ENCODE measurements at places on chromosomes 1 and 21. TPM values are rescaled to one million over a fixed set of nuclear protein-coding genes. Genes with fewer than 3 reads are reported as not detected.

DNA sequence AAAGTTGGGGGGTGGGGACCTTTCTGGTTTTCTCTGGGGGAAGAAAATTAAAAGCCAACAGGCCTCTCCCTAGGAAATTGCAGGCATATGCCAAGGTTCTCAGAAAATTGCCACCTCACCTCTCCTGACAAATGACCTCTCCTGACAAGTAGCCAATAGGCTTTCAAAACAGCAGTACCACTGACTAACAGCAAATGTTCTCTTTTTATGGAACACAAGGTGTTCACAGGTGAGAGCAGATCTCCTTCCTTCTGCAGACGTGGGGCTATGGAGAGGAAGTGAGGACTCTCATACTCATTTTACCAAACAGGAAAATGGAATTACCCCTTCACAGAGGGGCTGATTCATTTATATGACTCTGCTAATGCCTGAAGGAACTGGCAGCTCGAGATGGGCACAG, 32.7 kb upstream of the SUCO start:
- DNase-seq: no peak

GRCh38 chr1:48710318-48710717, 66.4 kb downstream of the BEND5 start:
- no peak for DNase-seq

- no peak for DNase-seq
Measured at GRCh38 chr21:44513389-44514217, 26.4 kb downstream of the KRTAP10-1 start.

- no peak for DNase-seq
Measured at GRCh38 chr21:31553926-31554325, 105.6 kb upstream of the SOD1 start.

- DNase-seq: no peak
Measured at GRCh38 chr1:53693773-53694717, 44.9 kb downstream of the GLIS1 start.

The SLAMF1 gene
- 0.11 TPM for polyA plus RNA-seq

The LORICRIN gene
- not detected for polyA plus RNA-seq

The ANGPTL7 gene
- 0.12 TPM for polyA plus RNA-seq
